Activated CD4-positive, alpha-beta memory T cell treated with anti-CD3 and anti-CD28 coated beads for 36 hours (primary cell): ENCODE measurements at places on chromosomes 2 and 18. TPM values are rescaled to one million over a fixed set of nuclear protein-coding genes. Genes with fewer than 3 reads are reported as not detected.

The TUBA3E gene
- not detected for total RNA-seq

The CHST10 gene
- 3.6 TPM for total RNA-seq

The ITPRIPL1 gene
- total RNA-seq, result 30.2 TPM

The IL18R1 gene
- 26.6 TPM for total RNA-seq

The ANTXR1 gene
- total RNA-seq, result not detected

The ALPP gene
- total RNA-seq, result not detected

The C2orf81 gene
- total RNA-seq, result 2.8 TPM
